Hindlimb muscle (tissue), 1 donor: ENCODE measurements at places on chromosomes 6 and 20. TPM values are rescaled to one million over a fixed set of nuclear protein-coding genes. Genes with fewer than 3 reads are reported as not detected.

- no peak for DNase-seq
Observed at GRCh38 chr6:53431704-53432103, 83.0 kb upstream of the ELOVL5 start.

Gene C6orf141
- 3.0 TPM for polyA plus RNA-seq

GRCh38 chr6:13135152-13135551 is 193.2 kb downstream of the TBC1D7 start:
- DNase-seq, result no peak

Gene MLN
- polyA plus RNA-seq, result not detected

- peak; percentile 61 for DNase-seq
Observed at GRCh38 chr20:36493801-36494114, 47.6 kb upstream of the MYL9 start.

- no peak for DNase-seq
Observed at GRCh38 chr6:135182071-135183001, 1.2 kb downstream of the MYB start.

DNA sequence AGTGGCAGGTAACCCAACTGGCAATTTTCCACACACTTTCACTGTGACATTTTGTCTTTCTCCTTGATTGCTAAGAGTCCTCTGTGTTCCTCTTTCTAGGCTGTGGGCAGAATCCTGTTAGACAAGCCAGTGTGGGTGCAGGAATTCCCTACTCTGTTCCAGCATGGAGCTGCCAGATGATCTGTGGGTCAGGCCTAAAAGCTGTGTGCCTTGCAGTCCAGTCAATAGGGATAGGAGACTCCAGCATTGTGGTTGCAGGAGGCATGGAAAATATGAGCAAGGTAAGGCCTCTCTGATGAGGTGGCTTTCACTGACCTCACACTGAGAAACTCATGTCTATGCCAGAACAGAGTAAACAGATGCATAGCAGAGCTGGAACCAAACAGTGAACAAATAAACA is 5.1 kb downstream of the ACAT2 start:
- no peak for DNase-seq

DNA sequence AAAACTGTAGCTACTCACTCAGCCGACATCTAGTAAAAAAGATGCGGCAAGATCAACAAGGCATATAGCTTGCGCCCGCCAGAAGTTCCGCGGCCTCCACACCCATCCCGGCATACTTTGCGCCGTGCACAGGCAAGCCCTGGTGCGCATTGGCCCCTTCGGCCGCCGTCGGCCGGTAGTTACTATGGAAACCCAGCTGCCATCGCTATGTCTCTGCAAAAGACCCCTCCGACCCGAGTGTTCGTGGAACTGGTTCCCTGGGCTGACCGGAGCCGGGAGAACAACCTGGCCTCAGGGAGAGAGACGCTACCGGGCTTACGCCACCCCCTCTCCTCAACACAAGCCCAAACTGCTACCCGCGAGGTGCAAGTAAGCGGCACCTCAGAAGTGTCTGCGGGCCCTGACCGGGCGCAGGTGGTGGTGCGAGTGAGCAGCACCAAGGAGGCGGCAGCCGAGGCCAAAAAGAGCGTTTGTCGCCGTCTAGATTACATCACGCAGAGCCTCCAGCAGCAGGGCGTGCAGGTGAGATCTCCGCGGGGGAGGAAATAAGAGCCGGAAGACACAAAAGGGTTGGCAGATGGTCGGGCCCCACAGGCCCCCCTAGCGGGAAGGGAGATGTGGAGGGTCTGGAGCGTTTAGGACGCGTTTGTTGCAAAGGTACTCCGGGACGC is at the start of gene IRAK1BP1:
IRAK1BP1 (plus strand) TSS at position 182 of the 671 bp plus-strand sequence; CDS start at position 208, 26 bp downstream.
- peak; percentile 87 for DNase-seq

GRCh38 chr20:10225439-10226060 is 6.9 kb downstream of the SNAP25 start:
- no peak for DNase-seq

DNA sequence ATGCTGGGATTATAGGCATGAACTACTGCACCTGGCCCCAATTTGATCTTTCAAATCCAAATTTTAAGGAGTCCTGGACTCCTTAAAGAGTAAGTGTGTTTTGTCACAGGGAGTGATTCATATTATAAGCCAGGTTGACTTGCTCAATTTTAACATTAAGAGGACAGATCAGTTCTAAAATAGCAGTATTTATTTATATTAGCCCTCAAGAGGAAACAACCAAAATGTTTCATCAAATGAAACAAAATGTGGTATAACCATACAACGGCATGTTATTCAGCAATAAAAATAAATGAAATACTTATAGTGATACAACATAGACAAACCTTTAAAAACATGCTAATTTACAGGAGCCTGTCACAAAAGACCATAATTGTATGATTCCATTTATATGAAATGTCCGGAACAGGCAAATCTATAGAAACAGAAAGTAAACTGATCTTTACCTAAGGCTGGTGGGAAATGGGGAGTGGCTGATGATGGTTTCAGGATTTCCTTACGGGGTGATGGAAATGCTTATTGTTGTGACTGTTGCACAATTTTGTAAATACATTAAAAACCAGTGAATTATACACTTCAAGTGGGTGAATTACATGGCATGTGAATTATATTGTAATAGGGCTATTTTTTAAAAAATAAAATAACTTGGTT is 637.4 kb downstream of the MMUT start:
- no peak for DNase-seq

Gene PNPLA1
- polyA plus RNA-seq, result 0.27 TPM

- no peak for DNase-seq
Observed at GRCh38 chr20:23112595-23112994, 26.5 kb upstream of the CD93 start.
